ENCODE measurements at places on chromosomes 13 and 19.

DNA sequence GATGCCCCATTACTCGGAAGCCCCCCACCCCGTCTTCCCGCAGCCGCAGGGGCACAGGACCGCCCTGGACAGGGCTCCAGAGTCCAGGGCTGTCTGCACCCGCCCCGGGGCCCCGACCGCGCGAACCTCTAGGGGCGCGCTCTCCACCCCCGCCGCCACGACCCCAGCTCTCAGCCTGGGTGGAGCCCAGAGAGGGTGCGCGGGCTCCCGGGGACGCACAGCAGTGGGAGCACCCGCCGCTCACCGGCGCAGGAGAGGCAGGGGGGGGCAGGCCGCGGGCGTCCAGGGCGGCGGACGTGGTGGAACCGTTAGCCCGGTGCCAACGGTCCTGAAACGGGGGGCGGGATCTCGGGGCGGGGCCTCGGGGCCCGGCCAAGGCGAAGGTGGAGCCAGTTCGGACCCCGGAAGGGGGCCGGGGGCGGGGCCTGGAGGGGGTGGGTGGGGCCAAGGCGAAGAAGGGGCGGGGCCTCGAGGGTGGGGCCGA lies at the start of gene ATP8B3:
TSS of gene ATP8B3 (minus strand) at position 335 of the 484 bp plus-strand sequence. CDS start 540 bp downstream, outside the sequence.
- DNase-seq = no peak

DNA sequence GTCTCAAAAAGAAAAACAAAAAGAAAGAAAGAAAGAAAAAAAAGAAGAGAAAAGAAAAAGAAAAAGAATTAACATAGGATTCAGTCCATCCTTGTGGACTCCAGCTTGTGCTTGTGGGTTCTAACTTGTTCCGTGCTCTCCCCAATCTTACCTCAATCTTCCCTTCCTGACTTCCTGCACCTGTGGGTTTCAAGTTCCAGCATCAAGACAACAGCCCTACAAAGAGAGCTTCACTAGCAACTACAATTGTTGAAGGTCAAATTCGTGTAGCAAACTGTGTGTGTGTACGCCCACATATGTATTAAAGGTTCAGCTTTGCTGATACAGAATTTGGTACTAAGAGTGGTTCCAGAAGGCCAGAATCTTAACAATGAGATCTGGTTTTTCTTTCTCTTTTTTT lies 25.3 kb downstream of the FXYD5 start:
- DNase-seq = no peak

- DNase-seq = peak; percentile 5
These were observed 6.3 kb upstream of the MRPS31 start for GRCh38 chr13:40777166-40777808.

GRCh38 chr19:12543855-12544254 lies 7.4 kb downstream of the ZNF564 start:
- DNase-seq = no peak
